Stimulated activated CD8-positive, alpha-beta memory T cell treated with anti-CD3 and anti-CD28 coated beads, Interleukin-7, amount 100 ng/mL, for 1 hour (primary cell): ENCODE measurements at places on chromosomes 16 and 17.
A peak's percentile ranks its signal among the peaks of the same experiment; 100 is the strongest.

DNA sequence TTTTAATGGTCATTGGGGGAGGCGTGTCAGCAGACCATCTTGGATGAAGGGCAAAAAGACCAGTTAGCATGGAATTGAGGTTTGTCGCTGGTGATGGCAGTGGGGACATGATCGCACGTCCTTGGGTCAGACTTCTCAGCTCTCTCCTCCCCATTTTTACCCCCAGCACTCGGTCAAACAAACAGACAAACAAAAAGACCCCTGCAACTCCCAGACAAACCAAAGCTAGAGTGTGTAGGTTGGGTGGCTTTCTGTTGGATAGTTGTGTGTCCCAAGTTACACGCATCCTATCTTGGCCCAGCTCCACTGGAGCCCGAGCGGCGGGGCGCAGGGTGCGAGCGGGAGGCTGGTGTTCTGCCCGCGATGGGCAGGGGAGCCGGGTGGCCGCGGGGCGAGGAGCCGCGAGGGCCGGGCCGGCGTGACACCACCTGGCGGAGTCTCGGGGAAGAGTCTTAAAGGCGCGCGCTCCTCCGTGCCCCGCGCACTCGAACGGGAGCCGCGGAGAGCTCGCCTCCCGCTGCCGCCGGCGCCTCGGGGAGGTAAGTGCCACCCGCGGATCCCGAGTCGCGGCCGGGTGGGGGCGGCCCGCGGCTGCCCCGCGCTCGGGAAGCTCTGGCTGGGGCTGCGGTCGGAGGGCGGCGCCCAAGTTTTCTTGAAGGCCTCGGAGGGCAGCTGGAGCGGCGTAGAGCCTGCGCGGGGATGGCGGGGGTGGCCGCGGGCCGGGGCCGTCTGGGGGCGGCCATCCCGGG is 18.5 kb upstream of the NTN1 start:
- no peak for DNase-seq

- no peak for DNase-seq
Measured at GRCh38 chr17:17587614-17588337, 3.7 kb downstream of the PEMT start.

DNA sequence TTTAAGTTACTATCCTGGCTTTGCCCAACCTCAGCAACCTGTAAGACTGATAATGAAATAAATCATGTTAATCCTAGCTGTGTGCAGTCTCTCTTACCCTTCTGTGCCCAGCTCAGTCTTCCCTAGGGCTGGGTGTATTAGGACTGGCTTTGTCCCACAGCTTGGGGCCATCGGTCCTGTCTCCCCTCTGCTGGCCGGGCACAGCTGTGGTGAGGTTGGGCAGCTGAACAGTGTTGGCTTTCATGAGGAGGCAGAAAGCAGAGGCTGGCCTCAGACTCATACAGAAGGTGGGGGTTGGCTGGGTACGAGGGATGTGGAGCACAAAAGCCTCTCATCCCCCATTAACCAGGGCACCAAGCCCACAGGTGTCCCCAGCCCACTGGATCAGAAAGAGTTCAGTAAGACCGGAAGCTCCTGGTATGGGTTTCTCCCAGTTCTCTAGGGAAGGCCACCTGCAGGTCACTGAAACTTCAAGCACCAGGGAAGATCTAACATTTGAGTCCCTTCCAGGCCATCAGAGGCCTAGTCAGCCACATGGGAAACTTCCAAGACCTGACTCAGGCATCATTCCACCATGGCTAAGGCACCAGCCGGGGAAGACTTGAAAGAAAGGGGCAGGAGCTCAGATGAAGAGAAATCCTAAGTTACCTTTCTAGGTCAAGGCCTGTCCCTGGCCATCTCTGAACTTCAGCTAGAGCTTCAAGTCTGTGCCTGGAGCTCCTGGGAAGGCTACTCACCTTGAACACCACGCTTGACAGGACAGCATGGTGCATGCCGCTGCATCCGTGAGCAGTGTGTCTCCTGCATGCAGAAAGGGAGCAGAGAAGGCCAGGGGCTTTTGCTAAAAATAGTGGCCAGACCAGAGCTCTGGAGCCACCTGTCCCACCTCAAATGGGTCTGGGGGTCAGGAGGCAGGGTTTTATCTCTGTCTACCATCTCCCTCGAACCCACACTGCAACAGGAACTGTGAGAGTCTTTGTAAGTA is 8.8 kb downstream of the CNP start:
- no peak for DNase-seq

GRCh38 chr17:49574323-49574781 is 1.3 kb upstream of the NXPH3 start:
- no peak for DNase-seq

DNA sequence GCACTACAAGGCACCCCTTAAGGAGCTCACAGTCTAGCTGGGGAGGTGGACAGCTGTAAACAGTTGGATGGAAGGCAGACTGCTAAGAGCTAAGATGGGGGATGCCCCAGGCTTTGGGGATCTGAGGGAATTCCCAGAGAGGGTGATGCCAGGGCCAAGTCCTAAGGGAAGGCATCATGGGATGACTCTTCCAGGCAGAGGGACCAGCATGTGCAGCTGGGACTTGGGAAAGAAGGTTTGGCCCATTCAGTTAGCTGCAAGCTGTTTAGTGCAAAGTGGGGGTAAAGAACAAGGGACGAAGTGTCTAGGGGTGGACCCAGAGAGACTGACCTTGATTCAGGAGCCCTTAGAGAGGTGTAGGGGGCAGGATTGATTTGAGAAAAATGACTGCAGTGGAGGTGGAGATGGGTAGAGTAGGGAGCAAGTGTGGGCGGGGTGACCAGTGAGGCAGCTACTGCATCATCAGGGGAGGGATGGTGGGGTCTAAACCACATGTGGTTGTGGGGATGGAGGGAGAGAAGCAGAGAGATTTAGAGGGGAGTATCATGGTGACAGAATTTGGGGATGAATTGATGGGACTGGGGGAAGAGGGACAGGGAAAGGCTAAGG is 27.1 kb upstream of the PHF12 start:
- no peak for DNase-seq

DNA sequence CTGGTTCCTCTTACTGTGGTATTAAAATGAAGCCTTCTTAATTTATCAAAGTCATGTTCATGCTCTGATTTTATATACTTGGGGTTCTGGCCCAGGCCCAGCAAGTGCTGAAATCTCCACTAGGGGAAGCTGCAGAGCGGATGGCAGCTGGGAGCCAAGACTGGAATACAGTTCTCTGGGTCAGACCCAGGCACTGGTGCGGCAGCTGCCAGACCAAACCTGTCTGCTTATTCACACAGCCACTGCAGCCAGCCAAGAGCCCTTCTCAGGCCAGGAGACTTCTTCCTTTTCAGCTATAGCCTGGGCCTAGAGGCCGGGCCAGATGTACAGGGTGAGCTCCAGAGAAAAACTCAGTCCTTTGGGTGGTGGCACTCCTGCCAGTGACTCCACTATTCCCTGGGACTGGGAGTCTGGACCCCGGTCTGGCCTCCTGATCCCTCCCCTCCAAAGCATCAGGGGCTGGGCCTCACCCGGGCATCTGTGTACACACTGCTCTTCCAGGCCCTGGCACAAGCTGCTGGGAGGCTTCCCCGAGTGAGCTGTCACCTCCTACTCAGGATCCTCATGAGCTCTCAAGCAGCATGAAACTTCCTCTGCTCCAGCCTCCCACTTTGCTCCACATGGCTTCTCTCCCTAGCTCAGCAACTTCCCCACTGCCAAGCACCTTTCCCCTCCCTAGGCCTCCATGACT is 24.4 kb downstream of the ATP6V0D1 start:
- no peak for DNase-seq

DNA sequence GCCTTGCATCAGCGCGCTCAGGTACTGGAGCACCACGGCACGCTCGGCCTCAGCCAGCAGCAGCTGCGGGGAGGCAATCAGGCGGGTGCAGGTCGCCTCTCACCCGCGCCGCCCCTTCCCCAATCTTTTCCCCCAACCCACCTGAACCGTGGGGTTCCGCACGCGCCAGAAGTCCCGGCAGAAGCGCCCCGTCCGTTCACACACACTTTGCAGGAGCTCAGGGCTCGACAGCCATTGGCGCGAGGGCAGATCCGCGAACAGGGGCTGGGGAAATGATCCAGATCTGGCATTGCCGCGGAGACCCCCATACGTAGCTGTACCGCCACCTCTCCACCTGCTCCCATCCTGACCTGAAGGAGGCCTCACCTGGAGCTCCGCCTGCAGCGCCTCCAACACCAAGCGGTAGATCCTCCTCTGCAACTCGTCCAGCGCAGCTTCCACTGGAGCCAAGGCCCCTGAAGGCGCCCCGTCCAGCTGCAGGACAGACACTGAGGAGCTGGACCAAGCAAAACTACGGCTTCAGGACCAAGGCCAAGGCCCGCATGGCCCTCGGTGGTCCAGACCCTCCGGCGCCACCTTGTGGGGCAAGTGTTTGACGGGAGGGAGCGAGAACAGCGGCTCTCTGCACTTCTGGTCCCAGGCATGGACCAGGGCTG is 1.4 kb upstream of the MATCAP1 start:
- peak; percentile 66 for DNase-seq

DNA sequence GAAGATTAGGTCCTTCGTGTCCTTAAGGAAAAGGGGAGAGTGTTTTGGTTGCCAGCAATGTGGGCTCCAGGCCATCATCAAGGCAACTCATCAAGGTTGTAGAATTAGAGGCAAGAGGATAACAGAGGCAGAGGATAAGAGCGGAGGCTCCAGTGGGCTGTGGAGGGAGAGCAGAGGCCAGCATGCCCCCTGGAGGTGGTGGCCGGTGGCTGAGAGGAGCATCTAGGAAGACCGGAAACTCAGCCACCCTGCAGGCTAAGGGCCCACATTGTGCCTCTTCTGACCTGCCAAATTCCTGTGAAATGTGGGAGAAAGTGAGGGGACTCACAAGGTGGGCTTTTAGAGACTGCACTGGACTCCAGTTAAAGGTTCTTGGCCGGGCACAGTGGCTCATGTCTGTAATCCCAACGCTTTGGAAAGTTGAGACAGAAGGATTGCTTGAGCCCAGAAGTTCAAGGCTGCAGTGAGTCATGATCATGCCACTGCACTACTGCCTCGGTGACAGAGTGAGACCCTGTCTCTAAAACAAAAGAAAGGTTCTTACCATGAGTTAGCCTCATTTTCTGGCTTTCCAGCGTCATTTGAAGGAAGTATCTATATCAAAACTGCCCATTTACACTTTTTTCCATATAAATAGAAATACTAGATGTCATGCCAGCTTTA is 62.7 kb upstream of the ADORA2B start:
- DNase-seq: no peak

- no peak for DNase-seq
Measured at GRCh38 chr17:21425321-21425720, 49.2 kb downstream of the KCNJ12 start.
